Hepatocyte (in vitro differentiated cells): ENCODE measurements at places on chromosomes 3 and 15. TPM values are rescaled to one million over a fixed set of nuclear protein-coding genes. Genes with fewer than 3 reads are reported as not detected.

Gene ZNF501
- 1.6 and 4.8 TPM in 2 replicates for polyA plus RNA-seq

Gene CASR
- polyA plus RNA-seq = 0.18 and 0.61 TPM in 2 replicates

DNA sequence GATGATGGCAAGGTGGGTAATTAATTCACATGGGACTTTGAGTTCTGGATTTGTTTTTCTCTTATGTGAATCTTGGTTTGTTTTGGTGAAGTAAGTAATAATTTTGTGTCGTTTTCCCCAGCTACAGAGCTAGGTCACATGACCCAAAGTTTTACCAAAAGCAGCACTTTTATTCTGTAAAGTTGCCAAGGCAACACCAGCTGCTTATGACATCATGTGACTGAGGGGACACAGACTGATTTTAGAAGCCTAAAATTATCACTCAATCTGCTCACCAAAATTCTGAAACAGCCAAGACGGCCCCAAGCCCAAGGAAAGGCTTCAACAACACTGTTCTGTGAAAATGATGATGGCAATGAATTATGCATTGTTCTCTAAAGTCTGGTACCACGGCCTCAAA, 63.9 kb downstream of the MEX3B start:
- DNase-seq = no peak

DNA sequence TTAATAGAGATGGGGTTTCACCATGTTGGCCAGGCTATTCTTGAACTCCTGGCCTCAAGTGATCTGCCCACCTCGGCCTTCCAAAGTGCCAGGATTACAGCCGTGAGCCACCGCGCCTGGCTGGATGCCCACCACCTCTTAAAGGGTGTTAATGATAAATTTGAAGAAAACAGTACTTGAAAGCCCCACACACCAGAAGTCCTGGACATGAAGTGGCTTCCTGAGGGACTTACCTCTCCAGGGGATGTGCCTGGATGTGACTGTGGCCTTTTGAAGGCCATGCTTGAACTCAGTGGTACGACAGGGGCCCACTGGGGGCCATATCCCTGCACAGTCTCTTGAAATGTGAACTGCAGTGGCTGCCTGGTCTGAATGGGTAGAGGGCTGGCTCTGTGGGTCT, 18.2 kb downstream of the IRAK2 start:
- DNase-seq = no peak

DNA sequence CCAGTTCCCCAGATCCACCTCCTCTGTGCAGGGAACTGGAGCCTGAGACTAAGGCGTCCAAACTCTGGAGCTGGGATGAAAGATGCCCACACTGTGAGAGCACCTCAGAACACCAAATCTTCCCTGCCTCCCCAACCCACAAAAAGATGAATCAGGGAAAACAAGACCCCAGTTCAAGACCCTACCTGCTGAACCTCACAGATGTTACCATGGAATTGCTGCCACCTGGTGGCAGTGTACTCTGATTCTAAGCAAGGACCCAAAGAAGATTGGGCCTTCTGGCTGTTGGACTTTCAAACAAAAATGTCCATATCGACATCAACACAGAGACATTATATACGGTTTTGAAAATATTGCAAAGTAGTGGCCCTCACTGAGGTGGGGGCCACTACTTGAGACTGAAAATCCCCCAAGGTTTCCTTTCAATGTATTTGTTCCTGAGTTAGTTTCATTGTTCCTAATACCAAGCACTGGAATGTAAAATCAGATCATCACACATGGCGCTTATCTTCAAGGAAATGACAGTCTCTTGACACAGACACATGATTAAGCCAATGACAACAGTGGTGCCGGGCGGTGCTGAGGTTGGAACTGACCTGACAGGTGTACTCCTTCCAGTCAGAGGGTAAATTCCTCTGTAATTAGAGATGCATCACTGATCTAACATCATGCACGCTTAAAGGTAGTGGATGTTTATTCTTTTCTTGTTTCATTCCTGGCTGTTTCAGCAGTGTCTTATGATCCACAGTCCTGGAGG, 67.6 kb downstream of the SLC6A11 start:
- peak; percentile 30 for DNase-seq

Gene PLSCR5
- polyA plus RNA-seq = 2.1 and 3.0 TPM in 2 replicates

Gene CACNA1D
- 5.2 and 8.9 TPM in 2 replicates for polyA plus RNA-seq

DNA sequence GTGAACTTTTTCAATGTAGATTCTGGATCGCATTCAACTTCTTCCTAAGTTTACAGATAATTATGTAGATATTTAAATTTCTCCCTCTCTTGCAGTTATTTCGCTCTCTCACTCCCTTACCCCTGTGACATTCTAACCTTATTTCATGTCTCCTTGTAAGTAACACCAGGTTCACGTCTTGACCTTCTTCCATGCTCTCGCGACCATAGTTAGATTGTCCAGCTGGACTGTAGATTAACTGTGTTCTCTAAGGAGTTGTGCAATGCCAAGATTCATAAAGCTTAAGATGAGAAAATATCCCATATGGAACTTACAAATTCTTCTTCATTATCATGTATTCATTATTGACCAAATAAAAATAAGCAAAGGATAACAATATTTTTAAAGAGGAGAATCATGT, 430.5 kb downstream of the GABRG3 start:
- no peak for DNase-seq
